ENCODE measurements at places on chromosomes 4 and X.

- DNase-seq: no peak
Measured at GRCh38 chr4:167265231-167265630, 30.9 kb upstream of the SPOCK3 start.

- DNase-seq: no peak
Measured at GRCh38 chr4:177356206-177356605, 46.5 kb downstream of the NEIL3 start.

DNA sequence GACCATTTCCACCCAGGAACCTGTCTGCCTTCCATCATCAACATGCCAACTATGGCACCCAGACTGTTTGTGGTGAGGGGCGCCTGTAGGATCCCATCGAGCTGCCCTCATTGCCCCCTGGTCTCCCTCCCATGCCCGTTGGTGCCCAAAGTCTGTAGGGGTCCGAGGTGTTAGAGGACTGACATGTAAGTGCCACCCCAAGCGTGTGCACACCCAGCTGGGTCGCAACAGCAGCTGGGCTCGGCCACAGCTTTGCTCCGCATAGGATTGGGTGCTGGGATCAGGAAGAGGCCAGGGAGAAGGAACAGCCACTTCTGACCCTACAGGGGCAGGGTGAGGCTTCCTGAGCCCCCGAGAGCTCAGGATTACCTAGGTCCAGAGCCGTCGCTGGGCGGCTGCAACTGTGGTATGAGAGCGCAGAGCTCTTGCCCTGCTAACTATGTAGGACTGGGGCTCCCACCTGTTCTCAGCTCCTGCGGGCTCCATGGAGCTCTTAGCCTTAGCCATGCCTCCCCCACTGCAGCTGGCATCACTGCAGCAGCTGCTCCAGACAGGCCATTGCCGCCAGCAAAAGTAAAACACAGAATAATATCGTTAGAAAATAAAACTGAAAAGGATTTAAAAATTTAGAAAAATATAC is 1160.3 kb downstream of the FSTL5 start:
- DNase-seq: no peak

DNA sequence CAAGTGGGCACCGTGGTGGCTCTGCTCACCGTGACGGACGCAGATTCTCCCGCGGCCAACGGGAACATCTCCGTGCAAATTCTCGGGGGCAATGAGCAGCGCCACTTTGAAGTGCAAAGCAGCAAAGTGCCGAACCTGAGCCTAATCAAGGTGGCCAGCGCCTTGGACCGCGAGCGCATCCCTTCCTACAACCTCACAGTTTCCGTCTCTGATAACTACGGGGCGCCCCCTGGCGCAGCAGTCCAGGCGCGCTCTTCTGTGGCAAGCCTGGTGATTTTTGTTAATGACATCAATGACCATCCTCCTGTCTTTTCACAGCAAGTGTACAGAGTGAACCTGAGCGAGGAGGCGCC is 2.7 kb downstream of the FAT4 start:
- peak; percentile 10 for DNase-seq

GRCh38 chr4:156628858-156629257 is 342.7 kb downstream of the PDGFC start:
- DNase-seq: no peak

DNA sequence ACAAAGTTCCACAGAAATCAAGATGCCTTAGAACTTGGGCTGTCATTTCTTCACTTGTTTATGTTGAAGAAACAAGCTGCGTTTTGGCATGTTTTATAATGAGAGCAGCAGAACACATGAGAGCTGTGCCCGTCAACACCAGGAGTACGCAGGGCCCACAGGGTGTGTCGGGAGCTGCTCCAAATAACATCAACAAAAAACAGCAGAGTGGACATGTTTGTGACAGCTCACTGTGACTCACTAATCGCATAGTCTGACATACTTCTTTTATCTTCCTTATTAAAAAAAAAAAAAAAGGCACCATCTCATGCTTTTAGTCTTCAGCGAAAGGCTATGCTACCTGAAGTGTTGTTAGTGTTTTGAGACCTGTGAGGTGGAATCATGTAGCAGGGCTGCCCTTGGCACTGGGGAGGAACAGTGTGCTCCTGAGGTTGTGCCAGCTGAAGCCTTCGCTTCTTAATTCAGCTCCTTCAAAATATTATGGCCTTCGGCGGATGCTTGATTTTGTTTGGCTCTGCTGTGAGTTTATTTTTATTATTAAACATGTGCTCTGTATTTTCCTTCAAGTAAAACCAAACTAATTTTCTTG is 32.8 kb downstream of the FHDC1 start:
- no peak for DNase-seq

DNA sequence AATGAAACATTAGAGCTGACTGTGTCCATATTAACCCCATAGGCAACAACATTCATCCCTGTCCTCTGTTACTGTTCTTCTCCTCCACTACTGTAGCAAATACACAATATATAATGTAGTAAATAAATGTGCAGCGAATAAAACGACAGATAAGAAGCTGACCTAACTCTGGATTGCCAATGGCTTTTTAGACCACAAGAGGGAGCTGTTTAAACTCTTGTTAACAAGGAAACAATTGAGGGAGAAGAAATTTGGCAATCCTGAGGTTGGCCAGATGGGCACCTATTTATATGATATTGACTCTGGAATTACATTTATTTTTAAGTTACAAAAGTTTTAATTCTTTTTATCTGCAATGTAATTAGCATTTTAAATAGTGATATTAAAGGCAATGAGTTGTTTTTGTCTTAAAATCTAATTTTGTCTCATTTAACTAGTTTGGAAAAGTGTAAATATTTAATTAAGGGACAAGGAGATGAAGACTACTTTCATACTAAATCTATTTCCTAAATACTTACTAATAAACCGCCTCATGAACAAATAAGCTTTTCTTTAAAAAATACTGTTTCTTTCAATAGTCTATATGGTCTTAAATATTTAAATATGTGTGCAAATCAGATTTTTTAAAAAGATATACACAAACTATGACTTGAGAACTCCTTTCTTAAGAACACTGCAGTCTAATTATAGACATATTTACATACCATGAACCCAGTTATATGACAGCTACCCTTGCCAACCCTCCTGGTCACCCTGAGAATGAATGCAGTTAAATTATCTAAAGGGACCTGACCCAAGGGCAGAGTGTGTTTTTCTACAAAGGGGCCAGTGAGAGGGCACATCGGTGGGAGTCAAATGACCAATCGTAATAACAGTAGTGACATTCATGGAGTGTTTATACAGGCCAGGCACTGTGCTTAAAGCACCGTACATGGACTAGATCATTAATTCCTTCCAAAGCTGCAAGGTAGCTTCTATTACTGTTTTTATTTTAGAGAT is 52.9 kb upstream of the HPF1 start:
- peak; percentile 60 for DNase-seq
